ENCODE measurements at places on chromosomes 2 and 18.

DNA sequence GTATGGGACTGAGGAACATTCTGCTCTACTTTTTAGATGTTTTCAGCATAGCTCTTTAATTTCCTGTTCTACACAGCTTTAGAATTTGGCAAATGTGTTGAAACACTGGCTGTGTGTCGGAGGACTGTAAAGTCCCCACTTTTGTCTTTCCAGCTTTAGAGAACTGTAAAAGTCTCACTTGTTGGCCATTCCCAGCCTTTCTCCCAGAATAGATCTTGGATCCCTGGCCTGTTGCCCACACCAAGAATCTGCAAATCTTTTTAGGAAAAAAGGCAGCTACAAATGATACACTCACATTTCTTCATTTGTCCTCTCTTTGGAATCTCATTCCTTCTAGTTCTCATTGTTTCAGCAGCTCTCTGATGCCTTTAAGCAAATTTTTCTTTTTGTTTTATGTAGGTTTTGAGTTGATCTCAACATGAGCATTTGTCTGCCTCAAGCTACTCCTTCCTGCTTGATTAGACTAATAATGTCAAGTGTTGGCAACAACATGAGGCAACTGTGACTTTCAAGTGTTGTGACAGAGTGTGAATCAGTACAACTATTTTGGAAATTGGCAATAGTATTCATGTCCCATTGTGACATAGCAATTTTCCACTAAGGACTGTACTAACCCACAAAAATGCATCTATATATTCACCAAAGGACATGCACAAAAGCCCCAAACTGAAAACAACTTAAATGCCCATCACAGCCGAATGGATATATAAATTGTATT, 610.8 kb downstream of the EPHA4 start:
- DNase-seq: no peak

DNA sequence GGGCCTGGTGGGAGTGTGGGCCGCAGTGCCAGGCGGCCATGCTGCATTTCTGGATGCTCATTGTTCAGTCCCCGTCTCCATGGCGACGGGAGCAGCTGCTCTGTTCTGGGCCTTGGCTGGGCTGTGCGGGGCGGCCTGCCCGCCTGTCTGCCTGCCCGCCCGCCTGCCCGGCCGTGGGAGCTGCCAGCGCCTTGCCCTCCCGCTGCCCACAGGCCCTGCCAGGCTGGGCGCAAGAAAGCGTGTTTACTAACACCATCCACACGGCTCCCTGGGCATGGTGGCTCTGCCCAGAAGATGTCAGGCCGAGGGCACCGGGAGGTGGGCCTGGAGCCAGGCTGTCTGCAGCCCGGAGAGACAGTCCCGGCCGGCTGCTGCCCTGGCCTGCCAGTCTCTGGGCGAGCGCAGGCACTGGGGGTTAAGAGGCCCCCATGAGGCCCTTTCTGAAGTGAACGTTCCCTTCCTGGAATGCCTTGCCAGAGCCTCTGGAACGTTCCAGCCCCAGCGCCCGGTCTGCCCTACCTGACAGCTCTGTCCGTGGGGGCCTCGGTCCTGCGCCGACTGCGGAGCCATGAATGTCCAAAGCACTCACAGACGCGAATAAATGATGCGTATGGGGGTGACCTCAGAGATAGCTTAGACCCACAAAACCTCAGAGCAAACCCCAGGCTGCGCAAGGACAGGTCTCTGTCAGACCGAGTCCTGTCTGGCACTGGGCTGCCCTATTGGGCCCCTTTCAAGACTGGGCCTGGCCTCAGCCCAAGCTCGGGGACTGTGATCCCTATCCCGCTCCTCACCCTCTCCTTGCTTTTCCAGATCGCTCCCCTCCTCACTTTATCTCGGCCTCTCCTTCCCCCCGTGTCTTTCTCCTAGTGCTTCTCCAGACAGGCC, 44.3 kb downstream of the MYCN start:
- DNase-seq: no peak

DNA sequence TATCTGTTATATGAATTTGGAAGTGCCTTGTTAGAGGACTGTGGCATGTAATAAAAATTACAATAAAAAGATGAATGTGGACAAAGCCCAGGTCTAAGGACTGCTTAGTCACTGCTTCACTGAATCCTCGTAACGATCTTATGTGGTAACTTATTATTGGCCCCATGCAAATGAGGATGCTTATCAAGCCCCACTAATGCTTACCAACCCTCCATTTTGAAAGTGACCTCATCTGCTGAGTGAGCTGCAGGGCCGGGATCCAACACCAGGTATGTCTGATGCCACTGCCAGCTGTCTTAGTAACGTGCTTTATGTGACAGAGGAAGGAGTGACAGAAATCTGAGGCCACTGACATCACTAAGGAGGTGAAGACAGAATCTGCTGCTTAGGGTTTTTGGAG, 65.3 kb upstream of the CCDC85A start:
- no peak for DNase-seq

DNA sequence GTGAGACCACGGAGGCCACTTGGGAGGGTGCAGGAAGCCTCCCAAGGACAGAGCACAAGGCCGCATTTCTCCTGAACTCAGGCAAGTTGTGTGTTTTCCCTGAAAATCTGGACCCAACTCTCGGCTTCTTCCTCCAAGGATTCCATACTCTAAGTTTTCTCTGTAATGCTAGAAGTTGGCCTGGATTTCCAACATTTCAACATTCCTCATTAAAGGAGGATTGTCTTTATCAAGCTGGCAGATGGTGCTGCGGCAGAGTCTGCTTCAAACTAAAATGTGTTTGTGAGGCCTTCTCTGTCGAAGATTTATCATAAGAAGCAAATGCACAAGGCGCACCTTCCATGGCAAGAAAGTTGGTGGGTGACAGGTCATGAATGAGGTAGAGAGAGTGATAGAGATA, 94.4 kb upstream of the SATB2 start:
- DNase-seq: no peak

DNA sequence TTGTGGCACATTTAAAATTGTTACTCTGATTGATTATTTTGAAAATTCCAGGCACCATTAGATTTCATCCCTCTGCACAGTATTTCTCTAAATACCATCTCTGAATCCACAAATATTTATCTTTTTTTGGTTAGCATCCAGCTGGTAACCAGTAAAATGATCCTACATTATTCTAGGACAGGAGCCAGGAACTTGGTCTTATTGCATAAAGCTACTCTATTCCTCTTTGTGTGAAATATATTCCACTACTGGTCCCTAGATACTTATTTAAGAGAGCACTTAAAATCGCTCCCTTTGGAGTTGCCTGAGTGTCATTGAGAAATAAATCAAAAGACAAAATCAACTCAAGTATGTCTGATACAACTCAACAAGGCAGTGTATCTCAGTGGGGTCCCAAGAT, 7.4 kb upstream of the MBOAT2 start:
- no peak for DNase-seq

- DNase-seq: no peak
These were observed 27.3 kb downstream of the CAB39 start for GRCh38 chr2:230739961-230740360.

- DNase-seq: no peak
These were observed 29.5 kb downstream of the MARCO start for GRCh38 chr2:118971245-118972122.

DNA sequence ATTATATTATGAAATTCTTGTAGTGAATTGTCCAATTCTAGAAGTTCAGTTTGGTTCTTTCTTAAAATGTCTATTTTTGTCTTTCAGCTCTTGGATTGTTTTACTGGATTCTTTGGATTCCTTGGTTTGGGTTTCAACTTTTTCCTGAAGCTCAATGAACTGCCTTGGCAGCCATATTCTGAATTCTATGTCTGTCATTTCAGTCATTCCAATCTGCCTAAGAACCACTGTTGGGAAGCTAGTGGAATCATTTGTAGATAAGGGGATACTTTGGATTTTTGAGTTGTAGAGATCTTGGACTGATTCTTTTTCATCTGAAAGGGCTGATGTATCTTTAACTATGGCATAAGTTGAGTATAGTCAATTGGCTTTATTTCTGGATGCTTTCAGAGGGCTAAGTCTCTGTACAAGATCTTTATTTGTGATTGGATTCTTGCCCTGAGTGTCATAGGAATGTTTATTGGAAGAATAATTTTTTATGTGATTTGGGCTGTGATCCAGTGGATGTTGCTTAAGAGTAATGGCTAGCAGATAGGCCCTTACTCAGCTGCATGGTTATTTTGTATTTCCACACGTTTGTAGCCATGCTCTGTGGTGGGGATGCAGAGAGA, 42.3 kb downstream of the SERPINB7 start:
- DNase-seq: no peak

DNA sequence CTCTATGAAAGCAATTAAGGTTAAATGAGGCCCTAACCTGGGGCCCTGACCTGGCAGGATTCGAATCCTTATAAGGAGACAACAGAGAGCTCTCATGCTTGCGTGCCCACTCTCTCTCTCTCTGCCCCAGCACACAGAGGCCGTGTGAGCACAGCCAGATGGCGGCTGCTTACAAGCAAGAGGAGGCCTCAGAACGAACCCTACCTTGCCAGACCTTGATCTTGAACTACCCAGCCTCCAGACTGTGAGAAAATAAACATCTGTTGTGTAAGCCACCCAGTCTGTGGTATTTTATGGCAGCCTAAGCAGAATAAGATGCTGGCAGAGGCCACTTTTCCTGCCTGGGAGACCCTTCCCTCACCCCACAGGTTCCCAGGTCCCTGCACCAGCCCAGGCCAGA, 5.2 kb upstream of the UBE2F start:
- no peak for DNase-seq

DNA sequence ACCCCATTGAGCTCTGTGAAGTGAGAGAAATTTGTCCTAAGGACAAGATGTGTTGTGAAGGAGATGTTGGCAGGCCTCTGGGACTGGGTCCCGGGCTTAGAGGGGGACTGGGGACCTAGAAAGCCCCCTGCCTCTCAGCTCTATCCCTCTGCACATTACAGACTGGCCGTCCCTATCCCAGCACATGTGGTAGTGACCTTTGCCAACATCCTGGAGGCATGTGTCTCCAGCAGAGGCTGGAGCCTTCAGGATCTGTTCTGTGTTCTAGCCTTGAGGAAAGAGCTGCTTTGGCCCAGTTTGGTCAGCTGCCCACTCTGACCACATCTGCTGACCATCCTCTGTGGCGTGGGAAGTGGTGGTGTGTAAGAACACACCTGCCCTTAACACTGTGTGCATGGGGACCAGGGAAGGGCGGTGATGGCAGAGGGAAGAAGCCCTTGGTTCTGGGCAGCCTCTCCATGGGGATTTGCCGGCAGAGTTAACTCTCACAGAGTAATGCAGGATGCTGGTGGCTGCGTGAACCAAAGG, 33.4 kb downstream of the NCK2 start:
- DNase-seq: no peak

- no peak for DNase-seq
These were observed 53.8 kb upstream of the CCDC68 start for GRCh38 chr18:55013086-55013485.

GRCh38 chr18:53018791-53019190, 678.8 kb downstream of the DCC start:
- DNase-seq: no peak

- no peak for DNase-seq
These were observed 1.9 kb upstream of the IL36RN start for GRCh38 chr2:113057117-113057516.

DNA sequence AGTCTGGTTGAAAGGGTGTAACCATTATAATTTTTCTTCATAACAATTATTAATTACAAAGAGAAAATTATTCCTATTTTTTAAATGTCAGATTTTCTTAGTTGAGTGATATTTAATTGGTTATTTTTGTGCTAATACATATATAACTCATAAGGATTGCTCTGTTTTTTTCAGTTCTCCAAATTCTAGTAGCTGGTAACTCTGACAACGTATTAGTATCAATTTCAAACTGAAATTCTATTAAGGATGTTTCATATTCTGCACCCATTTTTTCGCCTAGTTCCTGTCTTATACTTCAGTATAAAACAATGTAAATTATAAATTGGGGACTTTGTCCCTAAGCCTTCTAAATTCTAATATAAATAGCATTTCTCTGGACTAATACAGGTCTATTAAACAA, 81.0 kb downstream of the R3HDM1 start:
- DNase-seq: no peak

DNA sequence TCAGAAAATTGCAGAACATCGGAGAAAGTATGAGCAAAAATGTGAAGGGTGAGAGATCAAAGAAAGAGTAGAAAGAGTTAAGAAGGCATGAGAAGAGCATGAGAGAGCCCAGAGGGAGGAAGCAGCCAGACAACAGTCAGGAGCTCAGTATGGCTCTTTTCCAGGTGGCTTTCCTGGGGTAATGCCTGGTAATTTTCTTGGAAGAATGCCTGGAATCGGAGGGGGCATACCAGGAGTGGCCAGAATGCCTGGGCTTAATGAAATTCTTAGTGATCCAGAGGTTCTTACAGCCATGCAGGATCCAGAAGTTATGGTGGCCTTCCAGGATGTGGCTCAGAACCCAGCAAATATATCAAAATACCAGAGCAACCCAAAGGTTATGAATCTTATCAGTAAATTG, 271.8 kb upstream of the TFPI start:
- no peak for DNase-seq

DNA sequence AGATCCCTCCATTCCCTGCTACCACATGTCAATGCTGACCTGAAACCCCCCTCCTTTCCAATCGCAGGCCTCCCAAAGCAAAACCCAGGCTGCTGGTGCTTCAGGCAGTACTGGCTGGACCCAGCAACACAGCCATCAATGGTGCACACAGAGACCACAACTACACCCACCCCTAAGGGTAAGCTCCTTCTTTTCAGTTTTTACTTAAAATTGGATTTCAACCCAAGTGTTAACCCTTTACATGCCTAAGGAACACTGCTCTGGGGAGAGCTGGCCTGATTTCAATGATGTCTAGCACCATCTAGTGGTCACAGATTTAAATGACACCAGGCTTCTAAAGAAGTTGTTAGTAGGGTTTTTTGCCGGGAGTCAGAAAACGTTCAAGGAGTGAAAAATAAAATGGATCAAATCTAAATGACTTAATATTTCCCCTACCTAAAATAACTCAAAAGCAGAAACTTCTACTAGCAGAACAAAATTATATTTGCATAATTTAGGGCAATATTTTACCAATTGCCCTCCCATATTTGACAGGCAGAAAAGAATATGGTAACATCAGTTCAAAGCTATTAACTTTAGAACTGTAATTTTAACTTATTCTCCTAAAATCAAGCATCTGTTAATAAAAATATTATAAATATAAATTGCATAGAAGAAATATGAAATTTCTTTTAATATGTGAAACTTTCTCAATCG, 24.6 kb downstream of the FECH start:
- no peak for DNase-seq

DNA sequence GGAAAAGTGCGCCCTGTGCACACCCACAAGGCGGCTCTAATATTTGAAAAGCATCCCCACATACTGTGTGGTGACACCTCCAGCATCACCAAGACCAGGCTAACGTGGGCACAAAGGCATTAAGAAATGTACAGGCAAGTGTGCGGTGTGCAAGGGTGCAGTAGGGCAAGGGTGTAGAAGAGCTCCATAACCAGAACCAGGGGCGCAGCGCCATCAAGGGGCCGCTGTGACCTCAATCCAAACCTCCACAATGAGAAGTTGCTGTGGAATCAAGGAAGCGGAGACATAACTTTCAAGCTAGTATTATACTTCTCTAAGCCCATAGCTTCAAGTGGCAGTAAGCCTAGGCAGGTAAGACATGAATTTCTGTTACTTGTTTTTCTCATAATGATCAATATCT, 13.0 kb downstream of the L3MBTL4 start:
- DNase-seq: no peak
